ENCODE measurements at places on chromosomes 13 and 19. TPM values are rescaled to one million over a fixed set of nuclear protein-coding genes. Genes with fewer than 3 reads are reported as not detected.

The GNA15 gene
- total RNA-seq, result 1.9 TPM

The UBA52 gene
- total RNA-seq, result 573 TPM

The FCAR gene
- 0.70 TPM for total RNA-seq

DNA sequence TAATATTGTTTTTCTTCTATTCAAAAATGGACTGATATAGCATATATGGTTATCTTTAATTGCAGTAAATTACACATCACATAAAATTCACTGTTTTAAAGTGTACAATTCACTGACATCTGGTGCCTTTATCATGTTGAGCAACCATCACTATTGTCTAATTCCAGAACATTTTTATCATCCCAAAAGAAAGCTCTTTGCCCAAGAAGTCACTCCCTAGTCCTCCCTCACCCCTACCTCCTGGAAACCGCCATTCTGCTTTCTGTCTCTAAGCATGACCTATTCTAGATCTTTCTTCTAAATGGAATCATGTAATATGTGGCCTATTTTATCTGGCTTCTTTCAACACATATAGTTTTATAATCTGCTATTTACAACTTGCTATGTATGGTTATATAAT lies 525.6 kb downstream of the DCT start:
- DNase-seq, result no peak

DNA sequence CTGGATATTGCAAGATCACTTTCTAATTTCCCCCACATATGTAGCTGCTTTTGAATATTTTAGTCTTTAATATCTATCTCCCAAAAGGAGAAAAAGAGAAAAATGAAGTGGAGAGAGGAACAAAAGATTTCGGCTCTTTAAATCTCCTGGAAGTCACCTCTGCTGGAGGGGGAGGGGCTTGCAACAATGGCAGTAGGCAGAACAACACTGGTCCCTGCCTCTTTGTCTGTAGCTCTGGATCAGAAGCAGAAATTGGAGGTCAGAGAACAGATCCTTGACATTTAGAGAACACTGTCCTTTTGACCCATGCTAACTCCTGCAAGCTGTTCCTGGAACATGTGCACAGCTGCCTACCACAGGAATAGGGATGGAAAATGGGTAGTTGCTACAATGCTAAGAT lies 86.7 kb upstream of the GPR12 start:
- DNase-seq, result no peak

DNA sequence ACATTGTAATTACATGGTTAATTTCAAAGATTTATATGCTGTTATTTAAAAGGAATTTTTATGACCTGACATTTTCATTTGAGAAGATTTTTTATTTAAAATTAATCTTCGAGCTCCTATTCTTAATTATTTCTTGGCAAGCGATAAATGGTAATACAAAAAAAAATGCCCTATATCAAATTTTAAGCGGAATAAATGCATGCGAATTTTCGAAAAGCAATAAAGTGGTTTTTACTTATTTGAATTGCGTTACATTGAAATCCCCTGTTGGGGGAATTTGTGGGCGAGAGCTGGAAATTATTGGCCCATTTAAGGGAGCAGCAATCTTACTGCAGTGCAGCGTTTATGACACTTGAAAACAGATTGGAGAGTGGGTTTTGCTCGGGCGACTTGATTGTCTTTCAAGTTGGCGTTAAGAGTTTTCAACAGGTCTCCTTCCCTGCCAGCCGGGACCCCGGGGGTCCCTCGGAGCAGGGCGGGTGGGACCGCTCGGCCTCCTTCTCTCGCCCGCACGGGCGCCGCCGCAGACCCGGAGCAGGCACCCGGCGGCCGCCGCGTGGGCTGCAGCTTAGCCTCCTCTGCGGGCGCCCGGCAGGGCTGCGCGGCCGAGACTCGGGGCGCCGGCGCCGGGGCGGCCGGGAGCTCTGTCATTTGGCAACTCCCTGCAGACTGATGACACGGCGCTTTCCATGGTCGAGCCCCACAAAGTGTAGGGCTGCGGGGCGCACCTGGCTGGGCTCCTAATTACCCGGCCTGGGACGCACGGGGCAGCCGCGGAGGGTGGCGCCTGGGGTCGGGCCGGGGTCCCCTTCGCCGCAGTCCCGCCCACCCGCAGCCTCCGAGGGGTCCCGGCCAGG lies 255.1 kb upstream of the SOX21 start:
- DNase-seq, result no peak

GRCh38 chr19:48371367-48371766 lies 7.2 kb downstream of the SYNGR4 start:
- no peak for DNase-seq

- no peak for DNase-seq
Measured at GRCh38 chr13:51553531-51553930, 30.7 kb upstream of the WDFY2 start.

DNA sequence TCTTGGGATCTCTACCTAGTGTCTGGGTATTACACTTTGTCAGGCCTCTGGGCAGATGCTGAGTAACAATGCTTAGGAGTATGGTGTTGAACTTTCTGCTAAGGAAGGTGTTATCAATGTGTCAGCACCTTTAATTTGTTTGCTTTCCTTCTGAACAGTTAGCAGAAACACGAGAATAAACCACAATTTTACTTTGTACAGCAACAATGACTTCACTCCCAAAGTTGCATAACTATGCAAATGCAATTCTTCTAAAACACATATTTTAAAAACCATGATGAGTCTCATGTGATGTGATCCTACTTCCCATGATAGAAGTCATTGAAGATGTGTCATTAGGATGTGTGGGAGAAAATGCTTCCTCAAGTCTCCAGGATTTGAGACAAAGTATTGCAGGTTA lies 155.0 kb downstream of the POSTN start:
- DNase-seq, result no peak

DNA sequence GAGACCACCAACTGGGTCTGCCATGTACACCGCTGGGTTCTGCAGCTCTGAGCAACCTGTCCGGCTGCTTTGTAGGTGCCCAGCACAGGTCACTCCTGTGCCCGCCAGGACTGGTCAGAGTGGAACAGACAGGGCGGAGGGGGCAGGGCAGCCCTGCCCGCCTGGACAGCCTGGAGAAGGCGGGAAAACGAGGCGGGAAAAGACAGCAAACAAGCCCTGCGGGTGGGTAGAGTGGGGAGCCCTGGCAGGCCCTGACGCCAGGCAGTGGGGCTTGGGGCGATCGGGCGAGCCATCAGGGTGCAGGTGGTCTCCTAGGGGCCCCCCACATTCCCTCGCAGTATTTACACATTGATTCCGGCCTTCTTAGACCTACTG lies 533 bp upstream of the UHRF1 start:
- DNase-seq, result no peak

All from cardiac septum (tissue), 1 donor.